CD4-positive, alpha-beta T cell treated with Interleukin-17A for 4 hours (primary cell): ENCODE measurements at places on chromosomes 5 and 9.

GRCh38 chr5:132486318-132487094, 4.1 kb downstream of the IRF1 start:
- DNase-seq = peak; percentile 4

- no peak for DNase-seq
Observed at GRCh38 chr5:5572010-5572865, 149.8 kb downstream of the ICE1 start.

DNA sequence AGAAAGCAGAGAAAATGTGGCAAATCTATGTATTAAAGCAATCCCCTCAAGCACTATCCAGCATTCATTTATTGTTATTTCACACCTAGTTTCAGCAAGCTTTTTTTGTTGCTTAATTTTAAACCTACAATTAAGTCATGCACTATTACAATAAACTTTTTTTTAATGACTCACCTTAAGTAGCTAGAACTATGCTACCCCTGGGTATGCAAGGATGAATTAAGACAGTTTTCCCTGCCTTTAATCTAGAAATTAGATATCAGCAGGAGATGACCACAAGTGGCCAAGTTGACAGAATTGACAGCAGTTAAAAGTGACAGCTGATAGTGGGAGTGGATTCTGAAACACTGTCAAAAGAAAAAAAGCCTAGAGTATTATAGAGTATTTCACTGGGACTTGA, 20.0 kb downstream of the ITGA1 start:
- DNase-seq = no peak

DNA sequence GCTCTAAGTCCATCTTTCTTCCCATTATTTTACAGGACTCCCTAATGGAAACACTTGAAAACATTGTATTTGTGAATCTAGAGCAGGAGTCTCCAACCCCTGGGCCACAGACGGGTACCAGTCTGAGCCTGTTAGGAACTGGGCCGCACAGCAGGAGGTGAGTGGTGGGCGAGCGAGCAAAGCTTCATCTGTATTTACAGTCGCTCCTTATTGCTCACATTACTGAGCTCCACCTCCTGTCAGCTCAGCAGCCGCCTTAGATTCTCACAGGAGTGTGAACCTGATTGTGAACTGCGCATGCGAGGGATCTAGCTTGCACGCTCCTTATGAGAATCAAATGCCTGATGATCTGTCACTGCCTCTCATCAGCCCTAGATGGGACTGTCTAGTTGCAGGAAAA, 111.0 kb downstream of the MED27 start:
- no peak for DNase-seq
